HepG2 (cell line): ENCODE measurements at places on chromosomes 16 and 17. TPM values are rescaled to one million over a fixed set of nuclear protein-coding genes. Genes with fewer than 3 reads are reported as not detected.

- no peaks in the 10 kb centered on the region for H3K27me3 ChIP-seq
- H3K27ac ChIP-seq, result no peak overlapping the region
Observed at GRCh38 chr16:47626246-47626645, 165.1 kb downstream of the PHKB start.

DNA sequence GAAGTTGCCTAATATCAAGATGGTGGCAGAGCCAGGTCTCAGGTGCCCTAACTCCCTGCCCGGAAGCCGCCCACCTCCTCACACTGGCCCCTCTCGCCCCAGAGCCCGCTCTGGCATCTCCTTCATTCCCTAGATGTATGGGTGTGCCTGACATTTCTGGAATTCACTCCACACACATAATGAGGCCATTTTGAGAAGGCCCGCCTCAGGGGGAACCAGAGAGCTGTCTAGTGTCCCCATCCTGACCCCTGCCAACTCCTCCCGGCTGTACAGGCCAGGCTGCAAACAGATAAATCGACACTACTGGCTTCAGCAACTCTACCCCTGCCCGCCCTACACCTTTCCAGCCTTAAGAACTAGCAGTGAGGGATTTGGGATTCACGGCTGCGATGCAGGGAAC is 7.7 kb downstream of the WNT3 start:
- no peak overlapping the region for H3K4me3 ChIP-seq
- H3K4me1 ChIP-seq, result no peaks in the 10 kb centered on the region
- peaks cover 68% of the 10 kb centered on the region; the same call in 2 of the 3 replicates for H3K27me3 ChIP-seq
- no peaks in the 10 kb centered on the region for H3K36me3 ChIP-seq
- no peak for DNase-seq

PPM1E gene
- total RNA-seq, result 0.04 TPM in 1 of 2 replicates, not detected in the other

GRCh38 chr16:69073181-69073702 is 32.2 kb upstream of the HAS3 start:
- peaks cover 41% of the 10 kb centered on the region for H3K4me1 ChIP-seq
- H3K27ac ChIP-seq, result no peak overlapping the region
- DNase-seq, result peak; percentile 38
- H3K4me3 ChIP-seq, result no peak overlapping the region

GRCh38 chr16:54931120-54932014 is 702 bp downstream of the IRX5 start:
- no peaks in the 10 kb centered on the region for H3K36me3 ChIP-seq
- no peak overlapping the region for H3K4me3 ChIP-seq
- H3K4me1 ChIP-seq, result no peaks in the 10 kb centered on the region

DNA sequence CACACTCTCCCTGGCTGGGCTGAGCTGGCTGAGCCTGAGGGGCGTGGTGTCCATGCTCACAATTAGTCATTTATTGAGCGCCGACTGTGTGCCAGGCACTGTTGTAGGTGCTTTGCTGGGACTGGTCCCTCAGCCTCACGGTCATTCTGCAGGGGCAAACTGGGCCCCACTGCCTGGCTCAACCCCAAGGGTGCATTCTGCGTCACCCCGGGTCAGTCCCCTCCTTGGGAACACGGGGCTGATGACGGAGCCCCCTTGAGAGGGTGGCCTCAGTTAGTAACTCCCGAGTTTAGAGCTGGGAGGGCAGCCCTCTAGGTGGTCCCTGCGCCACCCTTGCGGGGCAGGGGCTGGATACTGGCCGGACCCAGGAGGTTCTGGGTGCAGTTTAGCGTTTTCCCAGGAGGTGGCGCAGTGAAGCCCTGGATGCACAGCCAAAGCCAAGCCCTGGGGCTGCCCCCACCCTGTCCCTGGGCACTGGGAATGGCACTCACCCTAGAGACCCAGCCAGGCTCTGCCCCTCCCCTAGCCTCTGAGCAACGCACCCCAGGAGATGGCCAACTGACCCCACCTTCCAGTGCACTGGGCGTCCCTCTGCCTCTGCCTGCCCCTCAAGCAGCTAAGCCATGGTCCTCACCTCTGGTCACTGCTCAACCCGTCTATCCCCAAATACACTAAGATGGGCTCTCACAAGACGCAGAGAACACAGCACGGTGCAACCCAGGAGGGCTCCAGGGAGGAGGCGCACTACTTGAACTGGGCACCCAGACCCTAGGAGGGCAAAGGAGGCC is 243.2 kb upstream of the GSE1 start:
- no peak overlapping the region for H3K27ac ChIP-seq
- no peak overlapping the region for H3K4me3 ChIP-seq
- peaks cover 6% of the 10 kb centered on the region for H3K4me1 ChIP-seq
